ENCODE measurements at places on chromosomes 7 and 10.

DNA sequence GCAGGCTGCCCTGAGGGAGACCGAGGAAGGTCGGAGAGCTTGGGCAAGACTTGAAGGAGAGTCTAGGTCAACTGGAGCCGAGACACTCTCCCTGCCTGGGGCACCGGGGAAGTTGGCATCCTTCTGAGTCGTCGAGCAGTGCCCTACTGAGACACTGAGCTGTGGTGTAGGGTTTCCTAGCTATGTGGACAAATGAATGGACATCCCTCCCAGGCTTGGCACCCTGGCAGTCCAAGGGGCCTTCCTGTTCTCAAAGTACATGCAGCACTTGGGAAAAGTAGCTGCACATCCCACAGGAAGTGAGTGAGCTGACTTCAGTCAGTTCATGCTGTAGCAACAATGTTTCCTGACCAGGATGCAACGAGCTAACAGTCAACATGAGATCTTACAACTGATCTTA lies 57.2 kb upstream of the INPP5A start:
- DNase-seq = peak; percentile 19

DNA sequence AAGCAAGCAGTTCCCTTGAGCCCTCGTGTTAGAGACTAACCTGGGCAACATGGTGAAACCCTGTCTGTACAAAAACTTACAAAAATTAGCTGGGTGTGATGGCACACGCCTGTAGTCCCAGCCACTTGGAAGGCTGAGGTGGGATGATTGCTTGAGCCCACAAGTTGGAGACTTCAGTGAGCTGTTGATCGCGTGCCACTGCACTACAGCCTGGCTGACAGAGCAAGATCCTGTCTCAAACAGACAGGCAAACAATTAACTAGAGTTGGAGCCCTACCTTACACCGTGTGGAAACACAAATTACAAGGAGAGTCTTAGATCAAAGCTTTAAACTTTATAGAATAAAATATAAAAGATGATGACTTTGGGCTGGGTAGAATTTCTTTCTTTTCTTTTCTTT lies 219.5 kb downstream of the CUX1 start:
- DNase-seq = no peak

GRCh38 chr7:46450425-46450824 lies 529.4 kb upstream of the IGFBP3 start:
- no peak for DNase-seq

GRCh38 chr10:73991884-73992245 lies 6.1 kb upstream of the VCL start:
- no peak for DNase-seq

- DNase-seq = no peak
Measured at GRCh38 chr10:117927871-117928270, 118.9 kb downstream of the RAB11FIP2 start.

- peak; percentile 98 for DNase-seq
Measured at GRCh38 chr10:52864201-52865106, 91.9 kb upstream of the MBL2 start.
